RWPE1 (cell line): ENCODE measurements at places on chromosomes 6 and 20.
A peak's percentile ranks its signal among the peaks of the same experiment; 100 is the strongest.

DNA sequence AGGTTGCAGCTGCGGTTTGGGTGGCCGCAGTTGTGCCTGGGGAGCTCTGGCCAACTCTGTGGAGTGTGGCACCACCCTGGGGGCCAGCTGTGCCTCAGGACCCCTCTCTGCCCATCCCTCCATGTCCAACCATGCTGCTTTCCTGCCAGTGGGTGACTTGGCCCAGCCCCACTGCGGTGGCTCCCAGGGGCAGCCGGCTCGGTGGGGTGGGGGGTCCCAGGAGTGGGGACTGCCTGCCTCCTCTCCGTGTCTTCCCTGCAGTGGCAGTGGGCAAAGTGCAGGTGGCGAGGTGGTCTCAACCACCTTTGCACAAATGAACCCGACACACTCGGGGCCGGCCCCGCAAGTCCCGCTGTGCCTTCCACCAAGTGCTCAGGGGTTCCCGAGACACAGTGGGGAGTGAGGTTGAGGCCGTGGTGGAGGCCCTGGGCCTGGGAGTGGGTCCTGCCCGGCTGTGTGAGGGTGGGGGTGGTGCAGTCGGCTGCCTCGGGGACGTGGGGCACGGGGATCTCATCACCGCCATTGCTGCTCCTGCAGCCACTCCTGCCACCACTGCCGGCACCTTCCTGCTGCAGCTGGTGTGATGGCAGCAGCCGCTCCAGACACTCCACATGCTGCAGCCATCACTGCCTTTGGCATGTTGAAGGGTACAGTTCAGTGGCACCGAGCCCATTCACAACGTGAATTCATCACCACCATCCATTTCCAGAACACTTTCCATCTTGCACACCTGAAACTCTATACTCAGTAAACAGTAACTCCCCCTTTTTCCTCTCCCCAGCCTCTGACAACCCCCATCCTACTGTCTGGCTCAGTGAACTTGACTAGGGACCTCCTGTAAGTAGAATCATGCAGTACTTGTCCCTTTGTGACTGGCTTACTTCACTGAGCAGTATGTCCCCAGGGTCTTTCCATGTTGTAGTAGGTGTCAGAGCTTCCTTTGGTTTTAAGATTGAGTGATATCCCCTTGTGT is 10.7 kb upstream of the SLCO4A1 start:
- no peak for DNase-seq

GRCh38 chr6:6721606-6722005 is 133.1 kb downstream of the LY86 start:
- no peak for DNase-seq

DNA sequence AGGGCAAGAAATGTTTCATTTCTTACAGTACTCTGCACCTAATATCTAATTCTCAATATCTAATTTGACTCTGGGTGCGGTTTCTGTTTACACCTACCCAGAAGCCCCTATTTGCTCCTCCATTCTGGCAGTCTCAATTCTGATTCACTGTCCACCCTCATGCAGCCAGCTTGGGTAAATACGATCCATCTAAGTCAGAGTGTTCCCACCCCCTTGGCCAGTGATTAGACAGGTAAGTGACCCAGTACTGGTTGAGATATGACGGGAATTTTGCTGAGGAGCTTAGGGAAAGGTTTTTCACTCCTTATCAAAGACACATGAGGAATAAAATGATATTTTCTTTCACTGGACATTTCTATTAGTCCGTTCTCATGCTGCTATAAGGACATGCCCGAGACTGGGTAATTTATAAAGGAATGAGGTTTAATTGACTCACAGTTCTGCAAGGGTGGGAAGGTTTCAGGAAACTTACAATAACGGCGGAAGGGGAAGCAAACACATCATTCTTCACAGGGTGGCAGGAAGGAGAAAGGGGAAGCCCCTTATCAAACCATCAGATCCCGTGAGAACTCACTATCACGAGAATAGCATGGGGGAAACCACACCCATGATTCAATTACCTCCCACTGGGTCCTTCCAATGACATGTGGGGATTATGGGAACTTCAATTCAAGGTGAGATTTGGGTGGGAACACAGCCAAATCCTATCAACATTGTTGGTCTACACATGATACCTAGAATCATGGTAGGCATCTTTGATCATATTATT is 29.4 kb downstream of the GLO1 start:
- peak; percentile 4 for DNase-seq

GRCh38 chr6:139109558-139109957 is 25.3 kb upstream of the HECA start:
- DNase-seq, result no peak

- DNase-seq, result no peak
These were observed 683.7 kb upstream of the ID4 start for GRCh38 chr6:19153270-19153980.

- DNase-seq, result no peak
These were observed 41.1 kb downstream of the HS3ST5 start for GRCh38 chr6:114301596-114302219.

DNA sequence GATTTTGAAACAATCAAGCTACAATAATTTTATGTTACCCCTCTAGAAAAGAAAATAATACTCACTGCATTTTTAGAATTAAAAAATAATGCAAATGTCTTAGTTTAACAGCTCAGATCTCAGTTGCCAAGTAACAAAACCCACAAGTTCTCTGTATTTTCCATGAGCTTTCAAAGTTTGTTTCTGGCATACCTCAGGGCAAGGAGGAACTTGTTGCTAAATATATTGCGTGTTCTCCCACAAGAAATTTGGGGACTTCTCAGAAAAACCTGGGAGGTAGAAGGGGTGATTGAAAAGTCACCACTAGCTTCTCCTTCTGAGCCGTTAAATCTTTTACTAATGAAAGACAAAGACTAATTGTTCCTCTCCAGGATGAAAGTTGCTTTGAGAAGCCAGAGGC is 236.8 kb upstream of the MARCKS start:
- no peak for DNase-seq

- no peak for DNase-seq
These were observed 132.1 kb upstream of the ZNF184 start for GRCh38 chr6:27604986-27605385.

DNA sequence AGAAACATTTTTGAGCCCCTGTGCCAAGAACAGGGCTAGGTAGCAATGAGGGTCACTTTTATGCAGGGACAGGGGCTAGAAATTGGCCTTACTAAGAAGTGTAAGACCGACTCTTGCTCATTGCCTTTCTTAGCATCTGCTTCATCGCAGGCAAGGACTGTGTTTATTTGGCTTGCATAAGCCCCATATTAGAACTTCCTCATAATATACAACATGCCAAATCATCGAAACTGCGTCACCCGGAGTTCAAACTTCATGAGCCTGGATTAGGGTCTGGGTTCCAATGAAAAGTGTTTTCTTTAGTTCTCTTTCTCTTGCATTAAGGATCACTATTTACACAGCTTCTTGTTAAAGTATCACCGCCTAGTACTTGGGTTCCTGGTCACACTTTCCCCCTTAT is 977 bp upstream of the SMAP1 start:
- no peak for DNase-seq

DNA sequence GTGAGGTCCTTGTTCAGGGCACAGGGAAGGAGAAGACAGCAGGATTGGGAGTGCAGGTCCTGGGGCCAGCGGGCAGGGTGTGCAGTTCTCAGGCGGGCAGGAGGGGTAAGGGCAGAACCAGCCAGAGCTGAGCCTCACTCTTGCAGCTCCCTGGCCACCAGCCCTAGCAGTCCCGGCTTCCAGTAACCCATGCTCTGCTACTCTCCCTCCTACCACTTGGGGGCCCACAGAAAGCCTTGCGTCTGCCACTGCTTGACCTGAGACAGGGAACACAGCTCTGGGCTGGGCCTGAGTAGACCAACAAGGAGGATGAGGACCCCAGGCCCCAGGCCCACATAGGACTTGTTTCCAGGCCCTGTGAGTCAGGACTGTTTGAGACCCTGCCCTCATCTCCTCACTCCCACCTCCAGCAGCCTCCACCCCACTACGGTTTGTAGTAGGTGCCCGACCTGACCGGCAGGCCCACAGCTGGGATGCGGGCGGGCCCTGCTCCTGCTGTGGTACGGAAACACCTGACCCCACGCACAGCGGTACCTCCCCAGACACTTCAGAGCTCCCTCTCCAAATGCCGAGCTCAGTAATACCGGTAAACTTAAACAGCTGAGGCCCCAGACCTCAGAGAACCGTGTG is 39.2 kb downstream of the KCNK5 start:
- DNase-seq, result no peak

GRCh38 chr20:38855356-38855755 is 49.9 kb downstream of the PPP1R16B start:
- no peak for DNase-seq

- DNase-seq, result no peak
These were observed 103.1 kb downstream of the TNFRSF21 start for GRCh38 chr6:47206626-47207025.

- DNase-seq, result no peak
These were observed 108.5 kb downstream of the TSHZ2 start for GRCh38 chr20:53080687-53080962.

- no peak for DNase-seq
These were observed 15.0 kb upstream of the MARCKS start for GRCh38 chr6:113842165-113842564.

GRCh38 chr20:24970030-24970553 is 21.0 kb downstream of the CST7 start:
- DNase-seq, result no peak

- no peak for DNase-seq
These were observed 115.1 kb upstream of the FRMD1 start for GRCh38 chr6:168193816-168194721.

DNA sequence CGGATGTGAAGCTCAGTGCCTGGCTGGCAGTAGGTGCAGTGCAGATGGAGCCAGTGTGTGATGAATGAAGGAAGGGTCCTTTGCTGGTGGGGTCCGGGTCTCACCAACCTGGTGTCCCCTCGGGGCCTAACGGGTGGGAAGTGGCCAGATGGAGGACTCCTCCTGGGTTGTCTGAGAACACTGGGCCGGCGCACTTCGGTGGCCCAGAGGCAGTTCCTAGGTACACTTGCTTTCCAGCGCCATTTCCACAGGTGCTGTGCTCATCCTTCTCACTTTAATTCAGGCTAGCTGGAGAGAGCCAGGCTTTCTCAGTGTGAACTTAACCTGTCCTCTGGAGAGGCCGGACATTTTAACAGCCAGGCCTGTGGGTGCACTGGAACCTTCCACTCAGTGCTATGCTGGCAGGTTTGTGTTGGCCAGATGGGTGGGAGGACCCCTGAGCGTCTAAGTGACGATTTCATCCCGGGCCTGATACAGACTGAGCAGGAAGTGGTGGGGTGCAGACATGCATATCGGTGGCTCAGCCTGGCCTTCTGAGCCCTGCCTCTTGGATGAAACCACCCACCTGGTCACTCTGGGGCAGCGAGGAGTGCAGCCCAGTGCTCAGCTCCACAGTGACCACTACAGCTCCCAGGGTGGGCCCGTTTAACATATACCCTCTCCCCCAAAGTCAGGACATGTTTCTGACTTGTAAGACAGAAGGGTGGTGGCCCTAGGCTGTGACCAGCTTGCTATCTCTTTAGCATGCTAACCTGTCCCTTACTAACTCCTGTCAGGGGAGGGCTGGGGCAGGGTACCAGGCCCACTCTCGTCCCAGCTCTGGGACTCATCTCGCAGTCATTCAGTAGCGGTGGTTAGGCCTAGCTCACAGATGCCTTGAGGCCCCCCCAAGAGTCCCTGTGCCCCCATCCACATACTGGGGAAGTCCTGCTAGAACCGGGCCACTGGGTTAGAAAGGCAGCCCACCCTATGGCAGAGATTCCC is 8.2 kb upstream of the PYGB start:
- DNase-seq, result no peak

GRCh38 chr6:163201855-163202254 is 212.7 kb upstream of the QKI start:
- DNase-seq, result no peak

- DNase-seq, result no peak
These were observed 454 bp downstream of the L3MBTL3 start for GRCh38 chr6:130018744-130019325.

GRCh38 chr6:110800839-110801196 is 14.5 kb downstream of the CDK19 start:
- no peak for DNase-seq

- no peak for DNase-seq
These were observed 10.1 kb upstream of the AKAP12 start for GRCh38 chr6:151229401-151230276.
